Fibroblast of the aortic adventitia (primary cell): ENCODE measurements at places on chromosomes 5 and 9. TPM values are rescaled to one million over a fixed set of nuclear protein-coding genes. Genes with fewer than 3 reads are reported as not detected.
A peak's percentile ranks its signal among the peaks of the same experiment; 100 is the strongest.

DNA sequence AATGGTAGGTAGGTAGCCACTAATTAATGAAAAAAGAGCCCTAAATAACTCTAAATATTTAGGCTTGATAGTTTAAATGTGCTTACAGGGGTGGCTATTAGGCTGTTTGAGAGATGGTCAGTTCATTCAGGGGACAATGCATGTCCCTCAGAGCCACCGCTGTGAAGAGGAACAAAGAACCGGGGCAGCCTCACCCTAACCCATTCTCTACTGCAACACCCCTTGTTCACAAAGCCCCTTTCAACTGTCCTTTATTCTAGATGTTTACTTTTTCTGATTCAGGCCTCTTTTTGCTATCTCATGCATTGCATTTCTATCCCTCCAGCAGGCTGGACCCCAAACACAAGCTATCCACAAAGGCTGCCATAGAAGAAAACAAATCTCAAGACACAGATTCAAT, 906.7 kb downstream of the NR2F1-AS1 start:
- no peak for DNase-seq

GRCh38 chr5:153209016-153209415, 281.5 kb upstream of the GRIA1 start:
- no peak for DNase-seq

DNA sequence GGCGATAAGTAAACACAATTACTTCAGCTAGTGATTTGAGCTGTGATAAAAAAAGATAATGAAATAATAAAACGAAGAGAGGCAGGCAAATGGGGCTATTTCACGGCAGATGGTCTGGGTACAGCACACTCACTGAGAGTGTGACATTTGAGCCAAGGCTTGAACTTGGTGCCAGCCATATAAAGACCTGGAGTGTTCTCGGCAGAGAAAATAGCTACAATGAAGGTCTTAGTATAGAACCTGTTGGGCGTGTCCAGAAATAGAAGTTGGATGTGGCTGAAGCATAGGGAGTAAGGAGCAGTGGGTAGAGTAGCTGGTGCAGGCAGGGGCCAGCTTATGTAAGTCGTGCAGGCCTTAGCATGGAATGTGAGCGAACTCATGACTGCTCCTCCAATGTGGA, 660.3 kb upstream of the WWC1 start:
- no peak for DNase-seq

- peak; percentile 62 for DNase-seq
These were observed at the start of gene FRMD3 for GRCh38 chr9:83538172-83538889. FRMD3 (minus strand) TSS chr9:83538401; CDS start chr9:83538231, 170 bp downstream.

DNA sequence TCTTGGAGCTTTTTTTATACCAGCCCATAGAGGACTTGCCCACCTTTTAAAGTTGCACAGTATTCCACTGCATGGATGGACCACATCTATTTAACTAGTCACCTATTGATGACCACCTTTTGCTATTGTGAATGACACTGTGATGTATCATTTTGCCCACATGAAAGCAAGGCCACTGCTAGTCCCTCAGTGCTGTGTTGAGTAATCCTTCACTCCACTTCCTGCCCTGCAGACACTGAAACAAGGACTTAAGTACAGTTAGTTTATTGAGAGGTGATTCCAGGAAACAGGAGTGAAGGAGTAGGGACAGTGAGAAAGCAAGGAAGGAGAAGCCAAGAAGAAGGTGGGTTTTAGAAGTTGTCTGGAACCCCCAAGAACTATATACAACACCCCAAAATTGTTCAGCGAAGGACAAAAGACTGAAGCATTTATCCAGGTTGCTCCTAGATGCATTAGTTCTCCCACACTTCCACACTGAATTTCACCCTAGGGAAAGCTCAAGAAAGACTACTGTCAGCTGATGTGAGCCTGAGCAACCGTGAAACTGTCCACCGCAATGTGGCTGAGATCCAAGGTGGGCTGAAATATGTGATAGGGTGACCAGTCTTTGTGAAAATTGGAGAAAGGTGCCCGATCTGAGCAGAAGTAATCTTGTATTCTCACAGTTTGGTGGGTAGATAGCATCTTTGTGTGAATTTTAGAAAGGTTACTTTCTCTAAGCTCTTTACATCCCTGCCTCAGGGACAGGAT, 45.2 kb upstream of the ANKRD31 start:
- no peak for DNase-seq

The LRSAM1 gene
- 12.9 and 15.3 TPM in 2 replicates for total RNA-seq

DNA sequence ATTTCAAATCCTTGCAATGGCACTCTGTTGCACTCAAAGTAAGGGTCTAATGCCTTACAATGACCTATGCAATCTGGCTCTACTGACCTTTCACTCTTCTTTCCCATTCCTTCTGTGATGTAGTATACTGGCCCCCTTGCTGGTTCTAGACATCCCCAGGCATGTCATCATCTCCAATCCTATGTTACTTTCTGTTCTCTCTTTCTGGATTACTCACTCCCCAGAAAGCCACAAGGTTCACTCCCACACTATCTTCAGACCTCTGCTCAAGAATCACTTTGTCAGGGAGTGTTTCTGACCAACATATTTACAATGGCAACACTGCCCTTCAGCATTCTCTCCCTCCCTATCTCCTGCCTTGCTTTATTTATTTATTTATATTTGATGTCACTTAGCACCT, 802.2 kb upstream of the WWC1 start:
- DNase-seq = no peak

GRCh38 chr5:1138445-1139245, 26.8 kb upstream of the SLC12A7 start:
- DNase-seq = no peak

The HACD4 gene
- total RNA-seq = 0.82 and 4.8 TPM in 2 replicates

DNA sequence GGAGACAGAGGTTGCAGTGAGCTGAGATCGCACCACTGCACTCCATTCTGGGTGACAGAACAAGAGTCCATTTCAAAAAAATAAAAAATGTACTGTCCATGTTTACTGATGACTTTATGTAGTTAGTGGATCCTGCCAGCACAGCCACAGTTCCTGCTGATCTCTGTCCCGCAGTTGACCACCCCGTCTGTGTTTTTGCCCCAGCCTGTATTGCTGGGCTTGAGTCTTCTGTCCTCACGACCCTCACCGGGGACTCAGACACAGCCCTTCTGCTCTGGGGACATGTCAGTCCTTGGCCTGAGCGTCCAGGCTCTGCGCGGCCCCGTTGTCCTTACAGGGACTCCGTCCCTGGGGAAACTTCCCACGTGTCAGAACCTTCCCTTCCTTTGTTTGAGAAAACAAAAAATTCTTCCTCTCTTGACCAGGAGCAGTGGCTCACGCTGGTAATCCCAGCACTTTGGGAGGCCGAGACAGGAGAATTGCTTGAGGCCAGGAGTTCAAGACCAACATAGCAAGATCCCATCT, 14.5 kb downstream of the SURF6 start:
- DNase-seq = no peak

The BTNL3 gene
- total RNA-seq = not detected in 2 replicates

The SLC6A3 gene
- total RNA-seq = not detected in 2 replicates

DNA sequence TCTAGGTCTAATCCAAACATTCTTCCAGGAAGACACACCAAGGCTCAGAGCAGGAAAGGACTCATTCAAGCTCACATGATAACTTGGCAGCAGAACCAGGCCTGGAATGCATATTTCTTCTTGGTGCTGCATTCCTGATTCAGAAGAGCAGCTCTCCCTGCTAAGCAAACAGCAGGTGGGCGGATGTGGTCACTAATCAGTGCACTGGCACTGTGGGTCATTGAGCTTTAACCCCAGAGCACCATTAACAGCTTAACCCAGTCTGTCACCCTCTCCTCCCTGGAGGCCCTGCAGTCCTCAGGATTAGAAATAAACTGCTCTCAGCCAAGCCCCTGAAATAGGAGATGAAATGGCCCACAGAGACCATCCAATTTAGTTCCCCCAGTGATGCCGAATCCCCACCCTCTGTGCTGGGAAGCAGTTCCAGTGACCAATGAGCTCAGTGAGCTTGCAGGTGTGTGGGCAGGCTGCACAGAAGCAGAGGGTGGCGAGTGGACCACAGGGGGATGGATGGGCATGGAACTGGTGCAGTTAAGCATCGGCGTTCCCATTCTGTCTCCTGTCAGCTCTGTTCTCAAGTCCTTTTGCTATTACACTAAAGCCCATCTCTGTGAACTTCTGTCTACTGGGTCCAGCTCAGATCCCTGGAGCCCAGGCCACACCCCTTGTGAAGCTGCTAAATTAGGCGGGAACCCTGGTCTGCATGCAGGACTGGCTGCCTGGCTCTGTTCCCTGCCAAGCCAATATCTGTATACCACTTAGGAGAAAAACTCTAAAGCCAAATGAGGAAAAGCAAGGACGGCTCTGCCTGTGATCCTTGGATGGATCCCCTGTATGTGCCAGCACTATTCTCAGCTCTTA, 16.6 kb upstream of the MEGF9 start:
- DNase-seq = peak; percentile 97

GRCh38 chr5:81154725-81155124, 78.4 kb upstream of the CKMT2 start:
- no peak for DNase-seq

The GLRA1 gene
- total RNA-seq = not detected in 2 replicates

GRCh38 chr5:56128113-56128512, 105.0 kb downstream of the ANKRD55 start:
- DNase-seq = no peak

- DNase-seq = no peak
These were observed 20.2 kb downstream of the ASTN2 start for GRCh38 chr9:117394655-117395054.

- no peak for DNase-seq
These were observed 543.1 kb downstream of the TLE1 start for GRCh38 chr9:81146241-81146640.

DNA sequence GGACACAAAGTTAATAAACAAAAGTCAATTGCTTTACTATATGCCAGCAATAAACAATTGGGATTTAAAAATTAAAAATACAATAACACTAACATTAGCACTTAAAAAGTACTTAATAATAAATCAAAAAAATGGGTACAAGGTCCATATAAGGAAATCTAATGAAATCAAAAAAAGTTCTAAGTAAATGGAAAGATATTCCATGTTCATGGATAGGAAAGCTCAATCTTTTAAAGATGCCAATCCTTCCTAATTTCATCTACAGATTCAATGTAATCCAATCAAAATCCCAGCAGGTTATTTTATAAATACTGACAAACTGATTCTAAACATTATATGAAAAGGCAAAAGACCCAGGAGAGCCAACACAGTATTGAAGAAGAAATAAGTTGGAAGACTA, 41.9 kb downstream of the BTNL9 start:
- no peak for DNase-seq

The ZNF454 gene
- total RNA-seq = 0.18 and 3.0 TPM in 2 replicates

DNA sequence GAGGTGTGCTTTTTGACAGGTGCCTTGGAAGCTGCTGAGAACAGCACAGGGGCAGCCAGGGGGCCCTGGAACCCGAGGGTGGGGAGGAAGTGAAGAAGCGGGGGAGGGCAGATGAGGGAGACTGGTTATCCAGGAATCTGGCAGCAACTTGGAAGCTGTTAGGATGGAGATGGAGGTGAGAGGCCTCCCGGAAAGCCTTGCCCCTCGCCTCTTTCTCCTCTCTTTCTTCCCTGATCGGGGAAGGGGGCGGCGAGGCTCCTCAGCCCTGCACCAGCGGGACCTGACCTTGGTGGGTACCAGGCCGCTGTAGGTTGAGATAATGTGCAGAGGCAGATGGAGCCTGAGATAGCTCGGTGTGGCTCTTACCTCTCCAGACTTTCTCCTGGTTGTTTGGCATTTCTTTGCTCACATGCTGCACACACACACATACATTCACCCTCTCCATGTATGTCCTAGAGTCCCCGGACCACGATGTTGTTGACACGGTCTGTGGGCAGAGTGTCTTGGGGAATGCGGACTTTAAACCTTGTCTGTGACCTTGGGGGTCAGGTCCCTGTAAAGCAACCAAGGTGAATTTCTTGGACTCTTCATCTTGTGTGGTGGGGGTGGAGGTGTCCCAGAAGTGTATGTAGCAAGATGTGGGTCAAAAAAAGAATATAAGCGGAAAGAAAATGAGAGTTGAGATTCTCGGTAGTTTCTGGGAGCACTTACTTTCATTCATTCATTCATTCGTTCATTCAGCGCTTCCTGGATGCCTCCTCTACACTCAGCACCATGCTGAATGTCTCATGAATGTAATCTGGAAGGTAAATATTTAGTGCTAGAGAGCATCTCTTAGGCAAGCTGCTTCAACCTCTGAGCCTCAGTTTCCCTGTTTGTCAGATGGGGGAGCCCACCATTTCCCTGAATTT, 1.6 kb downstream of the WWC1 start:
- no peak for DNase-seq

The TTC16 gene
- total RNA-seq = not detected in 2 replicates

DNA sequence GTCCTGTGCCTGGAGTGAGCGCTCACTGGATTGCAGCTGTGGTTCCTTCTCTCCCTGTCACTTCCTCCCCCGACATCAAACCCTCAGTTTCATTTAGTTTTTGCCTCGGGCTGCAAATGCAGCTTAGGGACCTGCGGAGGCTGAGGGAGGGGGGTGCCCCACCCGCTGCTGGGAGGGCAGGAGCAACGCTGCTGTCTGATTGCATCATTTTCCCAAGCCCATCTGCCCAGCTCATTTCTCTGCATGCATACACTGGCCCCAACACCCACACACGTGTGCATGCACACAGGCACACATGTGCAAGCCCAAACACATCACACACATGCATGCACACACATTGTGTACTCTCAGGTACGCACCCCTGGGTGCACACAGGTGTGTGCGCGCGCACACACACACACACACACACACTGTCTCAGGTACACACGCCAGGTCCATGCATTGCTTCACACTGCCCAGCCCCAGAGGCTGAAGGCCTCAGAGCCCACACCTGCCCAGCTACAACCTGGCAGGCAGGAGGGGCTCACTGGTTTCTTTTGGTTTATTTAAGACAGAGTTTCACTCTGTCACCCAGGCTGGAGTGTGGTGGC, 3.4 kb downstream of the ASS1 start:
- no peak for DNase-seq

DNA sequence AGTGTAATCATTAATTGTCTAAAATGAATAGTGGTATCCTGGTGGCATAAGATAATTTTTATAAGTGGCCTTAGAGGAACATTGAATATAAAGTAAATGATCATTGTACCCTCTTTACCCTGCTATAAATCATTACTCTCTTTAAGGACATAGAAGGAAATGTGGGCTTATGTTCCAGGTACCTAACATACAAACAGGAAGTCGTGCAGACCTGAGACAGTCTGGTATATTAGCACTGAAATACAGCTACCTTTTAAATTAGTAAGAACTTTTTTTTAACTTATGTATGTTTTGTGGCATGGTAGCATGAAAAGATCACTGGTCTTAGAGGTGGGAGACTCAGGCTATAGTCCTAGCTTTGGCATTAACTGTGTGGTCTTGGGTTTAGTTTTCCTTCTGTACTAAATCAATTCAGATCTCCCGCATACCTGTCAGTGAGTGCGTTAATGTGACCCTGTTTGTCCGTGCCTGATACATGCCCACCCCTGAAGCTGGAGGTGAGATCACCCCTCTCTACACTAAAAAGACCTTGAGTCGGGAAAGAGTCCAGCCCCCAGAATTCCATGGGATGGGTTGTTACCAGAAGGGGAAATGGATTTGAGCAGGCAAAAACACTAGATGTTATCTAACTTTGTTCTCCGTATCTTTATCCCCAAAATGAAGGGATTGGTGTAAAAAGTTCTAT, 59.4 kb upstream of the ERBIN start:
- DNase-seq = no peak

GRCh38 chr5:1247811-1248210, 22.6 kb downstream of the SLC6A18 start:
- DNase-seq = no peak

GRCh38 chr5:72228960-72229359, 91.1 kb downstream of the MRPS27 start:
- DNase-seq = no peak

The PCDHGA8 gene
- 2.5 and 3.8 TPM in 2 replicates for total RNA-seq

The CDKN2AIPNL gene
- 6.5 and 36.3 TPM in 2 replicates for total RNA-seq

The CACNA1B gene
- total RNA-seq = under 0.01 and 0.16 TPM in 2 replicates

- no peak for DNase-seq
These were observed 13.2 kb upstream of the TLX3 start for GRCh38 chr5:171295801-171296200.

- DNase-seq = no peak
These were observed 178.9 kb upstream of the SPEF2 start for GRCh38 chr5:35438786-35439185.

The CEP72 gene
- total RNA-seq = 1.6 and 3.5 TPM in 2 replicates
